ENCODE measurements at places on chromosomes 3 and 15.

GRCh38 chr3:71926262-71926600, 141.3 kb upstream of the PROK2 start:
- DNase-seq, result no peak

GRCh38 chr3:117439812-117440211, 730.2 kb downstream of the TUSC7 start:
- no peak for DNase-seq

DNA sequence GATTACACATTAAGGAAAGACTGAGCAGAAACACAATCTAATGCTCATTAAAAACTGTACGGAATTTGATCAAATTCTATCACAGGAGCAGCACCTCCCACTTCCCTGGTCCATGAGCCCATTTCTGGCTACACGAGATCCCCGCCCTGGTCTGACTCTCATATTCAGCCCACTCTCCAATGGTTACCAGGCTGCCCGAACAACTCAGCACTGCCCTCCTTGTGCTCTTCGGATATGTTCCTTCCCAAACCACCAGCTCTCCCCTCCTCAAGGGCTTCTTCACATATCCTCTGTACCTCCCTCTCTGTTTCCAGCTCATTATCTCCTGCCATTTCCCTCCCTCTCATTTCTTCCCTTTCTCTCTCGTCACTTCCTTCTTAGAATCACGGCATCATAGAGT, 180.5 kb downstream of the RSL24D1 start:
- no peak for DNase-seq

- DNase-seq, result no peak
Observed at GRCh38 chr3:78668302-78668701, 1099.5 kb downstream of the ROBO1 start.

DNA sequence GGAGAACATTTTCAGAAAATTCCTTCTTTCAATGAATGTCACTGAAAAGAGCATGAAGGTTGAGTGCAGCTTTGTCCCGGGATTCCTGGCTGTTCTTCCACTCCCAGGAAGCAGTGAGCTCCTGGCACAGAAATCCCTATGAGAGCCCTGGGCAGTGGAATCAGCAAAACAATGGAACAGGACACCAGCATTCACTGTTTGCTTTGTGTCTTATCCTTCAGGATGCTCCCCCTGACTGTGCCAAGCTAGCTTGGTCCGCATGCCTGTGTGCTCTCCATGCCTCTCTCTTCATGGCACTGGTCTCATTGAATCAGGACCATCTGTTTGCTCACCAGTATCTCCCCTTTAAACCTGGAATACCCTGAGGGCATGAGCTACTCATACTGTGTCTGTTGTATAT, 102.0 kb upstream of the GADL1 start:
- no peak for DNase-seq

DNA sequence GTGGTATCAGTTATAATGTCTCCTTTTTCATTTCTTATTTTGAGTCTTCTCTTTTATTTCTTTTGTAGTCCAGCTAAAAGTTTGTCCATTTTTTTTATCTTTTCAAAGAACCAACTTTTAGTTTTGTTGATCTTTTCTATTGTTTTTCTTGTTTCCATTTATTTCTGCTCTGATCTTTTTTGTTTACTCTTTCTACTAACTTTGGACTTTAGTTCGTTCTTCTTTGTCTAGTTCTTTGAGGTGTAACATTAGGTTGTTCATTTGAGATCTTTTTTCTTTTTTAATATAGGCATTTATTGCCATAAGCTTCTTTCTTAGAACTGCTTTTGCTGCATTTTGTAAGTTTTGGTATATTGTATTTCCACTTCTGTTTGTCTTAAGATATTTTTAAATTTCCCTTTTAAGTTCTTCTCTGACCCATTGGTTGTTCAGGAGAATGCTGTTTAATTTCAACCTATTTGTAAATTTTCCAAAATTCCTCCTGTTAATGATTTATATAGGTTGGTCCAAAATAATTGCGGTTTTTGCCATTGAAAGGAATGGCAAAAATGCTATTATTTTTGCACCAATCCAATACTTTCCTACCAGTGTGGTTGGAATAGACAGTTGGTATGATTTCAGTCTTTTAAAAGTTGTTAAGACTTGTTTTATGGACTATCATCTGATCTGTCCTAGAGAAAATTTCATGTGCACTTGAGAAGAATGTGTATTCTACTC, 51.2 kb downstream of the KAT2B start:
- no peak for DNase-seq

GRCh38 chr3:99526921-99527320, 111.5 kb upstream of the COL8A1 start:
- no peak for DNase-seq

DNA sequence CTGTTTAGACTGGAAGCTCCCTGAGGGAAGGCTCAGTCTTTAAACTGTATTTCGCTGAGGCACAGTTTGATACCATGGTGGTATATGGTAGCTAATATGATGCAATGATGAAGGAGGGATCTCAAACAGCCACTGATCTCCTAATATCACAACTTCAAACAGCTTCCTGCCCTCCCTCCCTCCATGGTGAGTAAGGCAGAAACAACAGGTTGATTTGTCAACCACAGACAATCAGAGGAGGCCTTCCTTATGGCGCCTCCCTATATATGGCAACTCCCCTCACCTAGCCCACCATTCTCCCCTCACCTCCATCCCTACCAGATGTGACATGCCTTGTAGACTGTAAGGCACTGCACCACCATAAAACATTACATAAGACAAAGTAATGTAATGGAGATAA, 316.5 kb upstream of the ICE2 start:
- no peak for DNase-seq

GRCh38 chr15:39403640-39404117, 177.2 kb upstream of the THBS1 start:
- no peak for DNase-seq

DNA sequence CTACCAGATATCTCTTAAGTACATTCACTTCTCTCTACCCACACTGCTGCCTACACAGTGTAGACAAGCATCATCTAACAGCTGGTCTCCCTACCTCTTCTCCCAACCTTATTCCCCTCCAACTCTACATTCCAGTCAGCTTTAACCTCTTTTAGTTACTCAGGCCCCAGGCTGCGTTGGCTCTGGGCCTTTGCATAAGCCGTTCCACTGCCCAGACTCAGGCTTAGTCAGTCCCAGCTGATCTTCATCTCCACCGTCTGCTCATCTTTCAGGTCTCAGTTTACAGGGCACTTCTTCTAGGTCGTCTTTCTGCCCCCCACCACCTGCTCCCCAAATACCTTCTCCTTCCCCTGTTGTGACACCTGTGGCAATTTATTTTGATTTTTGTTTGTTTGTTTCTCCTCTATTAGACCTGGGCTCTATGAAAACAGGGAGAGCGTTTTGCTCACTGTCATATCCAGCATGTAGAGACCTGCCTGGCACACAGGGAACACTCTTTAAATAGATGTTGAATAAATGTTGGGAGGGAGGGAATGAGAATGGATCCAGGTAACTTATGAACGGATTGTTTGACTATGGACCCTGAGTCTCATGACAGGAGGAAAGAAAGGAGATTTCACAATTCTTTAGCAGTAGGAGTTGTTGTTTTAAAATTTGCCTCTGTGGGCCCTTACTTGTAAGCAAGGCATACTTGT, 11.1 kb downstream of the SLC27A2 start:
- no peak for DNase-seq

- no peak for DNase-seq
Observed at GRCh38 chr3:29245441-29245840, 35.4 kb upstream of the RBMS3 start.

GRCh38 chr15:77983708-77984445, 93.6 kb downstream of the TBC1D2B start:
- DNase-seq, result no peak

DNA sequence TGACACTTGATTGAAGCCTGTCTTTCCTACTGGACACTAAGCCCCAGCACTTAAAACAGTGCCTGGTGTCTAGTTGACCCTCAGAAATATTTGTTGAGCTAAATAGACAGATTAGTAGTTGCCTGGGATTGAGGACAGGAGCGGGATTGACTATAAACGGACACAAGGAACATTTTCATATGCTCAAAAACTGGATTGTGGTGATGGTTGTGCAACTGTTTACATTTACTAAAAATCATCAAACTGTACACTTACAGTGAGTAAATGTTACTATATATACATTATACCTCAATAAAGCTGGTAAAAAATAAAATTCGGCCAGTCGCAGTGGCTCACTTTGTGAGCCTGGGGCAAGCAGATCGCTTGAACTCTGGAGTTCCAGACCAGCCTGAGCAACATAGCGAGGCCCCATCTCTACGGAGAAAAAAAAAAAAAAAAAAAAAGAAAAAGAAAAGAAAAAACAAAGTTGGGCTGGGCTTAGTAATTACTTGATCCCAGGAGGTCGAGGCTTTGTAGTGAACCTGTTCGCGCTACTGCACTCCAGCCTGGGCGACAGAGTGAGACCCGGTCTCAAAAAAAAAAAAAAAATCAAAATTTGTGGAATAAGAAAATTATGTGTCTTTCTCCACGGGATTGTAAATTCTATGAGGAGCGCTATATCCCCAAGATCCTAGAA, 632 bp upstream of the IDH3A start:
- no peak for DNase-seq

GRCh38 chr3:126613479-126614188, 41.3 kb downstream of the TXNRD3 start:
- no peak for DNase-seq

DNA sequence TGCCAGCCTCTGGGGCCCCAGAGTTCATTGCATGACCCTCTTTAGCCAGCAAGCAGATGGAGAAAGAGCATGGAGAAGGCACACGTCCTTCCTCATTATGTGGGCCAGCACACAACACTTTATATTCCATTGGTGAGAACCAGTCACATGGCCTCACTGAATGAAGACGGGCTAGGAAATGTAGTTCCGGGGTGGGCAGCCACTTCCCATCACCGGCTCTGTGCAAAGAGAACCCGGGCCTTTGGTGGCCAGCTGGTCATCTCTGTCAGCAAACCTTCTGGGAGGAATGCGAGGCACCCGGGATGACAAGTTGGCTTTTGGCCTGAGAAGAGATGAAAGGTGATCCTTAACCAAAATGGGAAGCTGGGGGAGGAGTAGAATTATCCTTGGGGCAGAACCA, 90.2 kb upstream of the VGLL4 start:
- no peak for DNase-seq

DNA sequence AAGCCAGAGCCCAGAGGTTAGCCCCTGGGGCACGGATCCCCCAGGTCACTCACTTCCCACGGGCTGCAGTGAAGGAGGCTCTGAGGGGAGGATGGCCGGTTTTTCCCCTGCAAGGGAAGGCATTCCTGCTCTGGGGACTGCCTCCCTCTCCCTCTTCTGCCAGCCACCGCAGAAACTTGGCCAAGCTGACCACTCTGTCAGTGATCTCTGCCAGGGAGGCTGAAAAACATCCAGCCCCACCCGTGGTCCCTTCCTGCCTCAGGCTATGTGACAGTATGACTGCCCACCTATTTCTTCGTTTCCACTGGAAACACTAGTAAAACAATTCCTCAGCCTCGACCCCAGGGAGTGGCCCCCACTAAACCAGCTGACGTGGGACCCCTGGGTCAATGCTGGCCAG, 14.6 kb upstream of the FANCD2 start:
- DNase-seq, result no peak

DNA sequence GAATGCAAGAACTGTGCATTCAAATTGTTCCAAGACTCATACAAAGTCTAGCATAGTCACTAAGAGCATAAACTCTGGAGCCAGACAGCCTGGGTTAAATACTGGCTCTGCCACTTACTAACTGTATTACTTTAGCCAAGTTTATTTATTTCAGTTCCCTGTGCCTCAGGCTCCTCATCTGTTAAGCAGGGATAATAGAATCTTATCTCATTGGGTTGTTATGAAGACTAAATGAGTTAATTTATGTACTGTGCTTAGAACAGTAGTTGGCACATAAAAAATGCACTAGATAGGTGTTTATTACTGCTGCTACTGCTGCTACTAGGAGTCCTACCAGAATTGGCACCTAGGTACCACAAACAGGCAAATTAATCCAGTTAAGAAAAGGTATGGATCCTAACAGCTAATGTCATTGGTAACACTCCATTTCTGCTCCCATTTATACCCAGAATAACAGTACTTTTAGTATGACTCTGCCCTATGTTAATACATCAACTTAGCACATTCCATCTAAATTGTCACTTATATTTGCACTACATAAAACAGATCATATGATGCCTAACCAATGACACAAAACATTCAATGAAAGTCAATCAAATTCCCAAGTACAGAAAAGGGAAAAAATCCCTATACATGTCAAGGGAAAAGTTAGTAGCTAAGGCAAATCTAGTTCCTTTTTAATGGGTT, 45.7 kb downstream of the GSK3B start:
- DNase-seq, result no peak

DNA sequence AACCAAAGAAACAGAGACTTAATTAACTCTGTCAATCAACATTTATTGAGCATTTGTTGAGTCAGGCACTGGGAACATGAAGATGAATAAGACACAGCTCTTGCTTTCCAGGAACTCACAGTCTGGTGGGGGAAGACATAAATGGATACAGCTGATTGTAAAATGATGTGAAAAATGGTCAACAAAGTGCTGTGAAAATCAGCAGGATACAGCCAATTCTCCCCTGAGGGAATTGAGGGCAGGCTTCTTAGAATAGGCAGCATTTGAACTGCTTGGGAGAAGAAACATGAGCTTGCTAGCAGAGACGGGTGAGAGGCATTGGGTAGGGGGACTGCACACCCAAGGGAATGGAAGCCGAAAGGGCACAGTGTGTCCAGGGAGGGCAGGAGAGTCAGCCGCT, 41.1 kb downstream of the MFSD1 start:
- DNase-seq, result no peak

DNA sequence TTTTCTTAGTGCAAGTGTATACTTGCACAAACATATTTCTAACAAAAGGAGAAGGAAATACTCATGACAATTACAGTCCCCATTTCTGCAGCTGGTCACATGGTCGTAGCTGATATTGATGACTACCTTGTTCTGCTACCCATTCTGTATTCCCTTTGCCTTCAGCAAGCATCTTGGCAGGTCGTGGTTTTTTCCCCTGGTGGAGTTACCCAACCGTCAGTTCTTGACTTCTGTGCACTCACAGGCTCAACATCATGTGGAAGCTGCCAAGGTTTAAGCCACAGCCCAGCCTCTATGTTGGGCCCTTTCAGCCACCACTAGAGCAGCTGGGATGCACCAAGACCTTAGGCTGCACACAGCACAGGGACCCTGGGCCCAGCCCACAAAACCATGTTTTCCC, 56.1 kb downstream of the VGLL3 start:
- DNase-seq, result no peak

- no peak for DNase-seq
Observed at GRCh38 chr15:45729141-45729540, 94.3 kb downstream of the SQOR start.

DNA sequence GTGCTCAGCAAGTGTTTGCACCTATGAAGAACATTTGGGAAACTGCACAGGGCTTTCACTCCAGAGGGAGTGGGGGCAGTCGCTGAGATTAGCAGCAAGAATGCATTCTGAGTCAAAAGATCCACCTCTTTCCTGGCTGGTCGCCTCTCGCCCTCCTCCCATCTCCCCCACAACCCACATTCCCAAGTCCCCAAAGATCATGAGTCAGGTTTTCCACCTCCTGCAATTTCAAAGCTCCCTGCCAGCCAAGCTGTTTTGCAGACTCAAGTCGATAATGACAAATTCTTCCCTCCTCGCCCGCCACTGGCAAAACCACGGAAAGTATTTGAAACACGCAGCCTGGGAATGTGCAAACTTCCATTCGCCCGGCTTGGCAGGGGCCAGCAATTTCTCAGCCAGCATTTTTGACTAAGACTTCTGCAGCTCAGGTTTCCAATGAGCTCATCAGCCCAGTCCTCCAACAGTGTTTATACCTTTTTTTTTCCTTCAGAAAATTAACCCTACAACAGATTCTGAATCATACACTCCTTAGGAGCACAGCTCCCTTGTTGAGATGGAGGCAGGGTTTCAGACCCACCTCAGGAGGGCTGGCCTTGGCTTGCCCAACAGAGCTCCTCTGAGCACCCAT, 181.4 kb downstream of the SMAD6 start:
- DNase-seq, result no peak

GRCh38 chr3:170154084-170154483, 27.4 kb downstream of the PHC3 start:
- DNase-seq, result no peak
